CD4-positive, alpha-beta T cell treated with Interferon gamma for 1 hour (primary cell): ENCODE measurements at places on chromosomes 7 and 10.

DNA sequence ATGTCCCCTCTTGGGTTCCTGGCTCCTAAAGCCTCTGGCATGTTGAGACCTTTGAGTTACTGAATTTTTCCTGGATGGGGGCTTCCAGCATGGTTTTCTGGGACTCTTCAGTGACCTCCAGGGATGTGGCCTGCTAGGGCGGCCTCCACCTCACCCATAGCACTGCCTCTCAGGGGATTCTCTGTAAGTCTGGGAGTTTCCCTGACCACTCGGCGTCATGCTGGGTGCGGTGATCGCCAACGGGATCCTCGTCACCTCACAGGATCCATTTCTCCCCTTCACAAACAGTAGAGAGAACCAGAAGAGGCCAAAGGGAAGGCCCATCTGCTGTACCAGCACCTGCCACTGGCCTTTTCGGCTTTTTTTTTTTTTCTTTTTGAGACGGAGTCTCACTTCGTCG lies 84.3 kb downstream of the NPTX2 start:
- no peak for DNase-seq

DNA sequence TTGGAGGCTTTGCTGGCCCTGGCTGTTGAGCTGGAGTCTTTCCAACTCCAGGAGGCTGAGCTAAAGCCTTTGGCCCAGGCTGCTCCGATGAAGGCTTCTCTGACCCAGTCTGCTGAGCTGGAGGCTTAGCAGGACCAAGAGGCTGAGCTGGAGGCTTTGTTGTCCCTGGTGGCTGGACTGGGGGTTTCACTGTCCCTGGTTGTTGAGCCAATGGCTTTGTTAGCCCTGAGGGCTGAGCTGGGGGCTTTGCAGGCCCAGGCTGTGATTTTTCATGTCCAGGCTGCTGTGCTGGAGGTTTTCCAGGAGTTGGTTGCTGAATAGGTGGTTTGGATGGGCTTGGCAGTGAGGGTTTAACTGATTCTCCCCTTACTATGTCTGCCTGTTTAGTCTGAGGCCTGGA lies 7.3 kb downstream of the PCLO start:
- DNase-seq = no peak

DNA sequence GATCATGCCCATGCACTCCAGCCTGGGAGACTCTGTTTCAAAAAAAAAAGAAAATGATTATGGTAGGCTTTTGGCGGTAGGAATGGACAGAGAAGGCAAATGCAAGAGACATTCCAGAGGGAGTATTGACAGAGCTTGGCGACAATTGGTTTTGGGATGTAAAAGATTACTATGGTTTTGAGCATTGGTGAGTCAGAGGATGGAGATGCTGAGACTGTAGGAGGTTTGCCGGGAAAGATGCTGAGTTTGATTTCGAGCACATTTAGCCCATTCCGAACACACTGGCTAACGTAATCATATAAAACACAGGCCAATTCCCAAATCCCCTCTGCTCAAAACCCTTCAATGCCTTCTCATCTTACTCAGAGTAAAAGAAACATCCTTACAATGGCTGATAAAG lies 161.6 kb upstream of the MKLN1 start:
- DNase-seq = no peak

GRCh38 chr7:45574669-45575500 lies 717 bp downstream of the ADCY1 start:
- DNase-seq = no peak

- DNase-seq = peak; percentile 20
These were observed 44.2 kb upstream of the DPYSL4 start for GRCh38 chr10:132142396-132143161.

DNA sequence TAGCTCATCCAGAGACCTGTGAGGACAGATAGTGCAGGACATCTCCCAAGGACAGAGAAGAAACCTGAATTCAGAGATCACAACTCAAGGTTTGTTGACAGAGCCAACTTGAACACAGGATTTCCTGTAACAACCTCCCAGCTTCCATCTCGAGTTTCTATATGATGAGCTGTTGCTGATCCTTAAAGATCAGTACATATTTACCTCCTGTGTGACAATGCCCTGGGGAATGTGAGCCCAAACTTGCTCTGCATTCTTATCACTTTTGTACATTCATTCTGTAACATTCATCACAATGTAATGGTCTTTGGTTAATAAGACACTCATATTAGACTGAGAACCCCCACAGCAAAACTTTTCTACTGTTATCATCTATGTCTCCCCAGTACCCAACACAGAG lies 468.6 kb downstream of the XPNPEP1 start:
- DNase-seq = no peak

GRCh38 chr7:157885140-157885539 lies 548.3 kb downstream of the DNAJB6 start:
- no peak for DNase-seq

GRCh38 chr7:104809906-104810305 lies 204.1 kb upstream of the KMT2E start:
- DNase-seq = no peak

DNA sequence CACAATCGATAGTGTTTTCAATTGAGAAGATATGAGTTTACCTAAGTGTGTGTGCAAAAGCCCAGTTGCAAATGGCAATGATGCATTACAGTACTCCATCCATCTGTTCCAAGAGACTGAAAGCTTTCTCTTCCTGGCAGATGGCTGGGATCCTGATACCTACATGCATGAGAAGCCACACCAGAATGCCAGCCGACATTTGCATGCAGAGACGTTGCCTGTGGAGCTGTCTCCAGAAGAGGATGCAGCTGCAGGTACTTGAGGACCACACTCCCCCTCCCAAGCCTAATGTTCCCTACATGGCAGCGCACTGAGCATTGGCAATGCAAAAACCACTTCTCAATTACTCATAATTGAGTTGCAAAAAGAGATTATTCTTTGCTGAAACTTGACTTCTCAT lies 332.1 kb downstream of the WDR11 start:
- DNase-seq = no peak

DNA sequence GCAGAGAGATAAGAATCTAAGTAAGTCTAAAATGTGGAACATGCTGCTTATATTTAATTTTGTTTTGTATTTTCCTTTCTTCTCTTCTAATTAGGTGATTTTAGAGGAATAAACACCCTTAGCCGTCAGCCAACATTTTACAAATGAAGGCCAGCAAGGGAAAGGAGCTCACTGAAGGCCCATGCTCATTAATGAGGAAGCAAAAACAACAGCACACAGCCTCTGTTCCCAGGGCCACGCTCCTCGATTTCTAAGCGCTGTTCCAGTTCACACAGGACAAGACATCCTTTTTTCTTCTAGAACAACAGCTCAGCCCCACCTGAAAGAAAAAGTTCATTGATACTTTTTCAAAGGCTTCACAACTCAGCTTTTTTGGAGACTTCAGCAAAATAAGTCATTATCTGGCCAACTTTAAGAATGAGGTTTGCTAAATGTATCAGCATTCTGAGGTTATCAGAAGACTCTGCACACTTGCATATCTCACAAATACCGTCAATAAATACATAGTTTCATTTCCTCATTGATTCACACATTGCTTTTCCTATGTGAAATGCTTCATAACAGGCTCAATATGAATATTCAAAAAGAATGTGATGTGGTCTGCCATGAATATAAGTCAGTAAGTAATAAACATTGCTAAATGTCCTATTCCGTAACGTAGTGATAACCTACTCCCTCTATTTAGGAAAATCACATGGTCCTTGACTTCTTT lies 34.8 kb upstream of the SFMBT2 start:
- no peak for DNase-seq

DNA sequence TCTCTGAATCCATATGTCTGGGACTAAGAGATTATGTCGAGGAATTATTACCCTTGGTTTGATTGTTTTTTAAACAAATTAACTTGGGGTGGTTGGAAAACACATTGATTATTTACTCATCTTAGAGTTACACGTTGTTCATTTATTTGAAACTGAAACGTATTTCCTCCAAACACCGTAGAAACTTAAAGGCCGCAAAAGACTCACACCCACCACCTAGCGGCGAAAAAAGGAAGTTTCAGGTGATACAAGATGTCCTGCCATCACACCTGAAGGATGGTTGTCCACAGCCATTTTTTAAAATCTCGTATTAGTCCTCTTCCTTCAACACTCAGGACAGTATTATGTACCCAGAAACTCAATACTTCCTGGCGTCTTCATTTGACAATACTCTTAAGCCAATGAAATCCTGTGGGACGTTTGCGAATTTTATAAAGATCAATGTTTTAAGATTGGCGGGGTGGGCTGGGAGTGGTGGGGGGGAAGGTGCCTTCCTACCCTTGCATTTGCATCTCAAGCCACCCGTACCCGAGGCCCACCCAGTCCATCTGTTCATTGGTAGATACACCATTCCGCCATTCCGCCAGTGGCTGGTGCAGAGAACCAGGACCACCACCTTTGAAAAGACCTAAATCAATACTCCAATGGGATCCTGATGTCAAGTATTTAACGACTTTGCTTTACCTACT lies 1.4 kb upstream of the LCOR start:
- peak; percentile 79 for DNase-seq

DNA sequence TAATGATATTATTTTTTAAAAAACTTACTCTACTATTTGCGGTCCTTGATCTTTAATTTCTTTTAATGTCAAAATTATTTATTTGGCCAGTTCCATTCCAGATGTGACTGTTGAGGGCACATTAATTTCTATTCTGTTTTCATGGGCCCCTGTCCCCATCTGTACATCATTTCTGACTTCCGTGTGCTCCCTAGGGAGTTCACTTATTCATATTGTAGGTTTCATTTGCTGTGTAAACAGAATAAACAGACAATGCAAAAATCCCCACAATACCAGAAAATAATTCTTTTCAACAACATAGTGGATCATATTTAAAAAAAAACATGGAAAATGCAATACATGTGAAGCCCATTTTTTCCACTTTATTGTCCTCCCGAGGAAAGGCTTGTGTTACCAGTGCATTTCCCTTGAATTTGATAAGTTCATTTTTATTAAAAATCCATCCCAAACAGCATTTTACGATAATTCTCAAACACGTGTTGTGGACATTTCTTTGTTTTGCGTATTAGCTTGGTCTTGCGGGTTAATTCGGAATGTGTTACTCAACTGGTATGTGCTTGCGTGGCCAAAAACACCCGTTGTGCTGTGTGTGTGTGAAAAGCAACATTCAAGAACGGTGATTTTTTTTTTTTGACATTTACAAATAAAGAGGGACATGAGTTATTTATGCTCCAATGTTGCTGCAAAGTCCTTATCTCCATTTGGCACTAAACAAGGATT lies 138.4 kb downstream of the MGMT start:
- no peak for DNase-seq

GRCh38 chr10:74276416-74276815 lies 125.4 kb downstream of the ADK start:
- no peak for DNase-seq

DNA sequence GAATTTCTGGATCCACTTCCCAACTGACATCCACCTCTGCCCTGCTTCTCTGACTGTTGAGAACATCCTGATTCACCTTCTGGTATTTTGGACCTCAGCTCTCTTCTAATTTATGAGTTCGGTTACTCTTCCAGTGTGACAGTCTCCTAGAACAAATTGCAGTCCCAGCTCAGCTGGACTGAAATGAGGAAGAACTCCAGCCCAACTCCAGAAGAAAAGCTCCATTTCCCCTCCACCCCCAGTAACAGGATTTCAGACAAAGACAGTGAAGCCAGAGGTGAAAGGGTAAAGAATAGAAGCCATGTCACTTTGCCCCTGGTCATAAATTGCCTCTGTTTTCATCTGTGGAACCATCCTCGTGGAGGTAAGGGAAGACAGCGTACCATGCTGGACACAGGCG lies 26.2 kb upstream of the INHBA start:
- DNase-seq = no peak

- DNase-seq = no peak
These were observed 89.5 kb downstream of the VPS41 start for GRCh38 chr7:38819463-38819862.

GRCh38 chr7:98120559-98120958 lies 13.9 kb downstream of the LMTK2 start:
- DNase-seq = no peak

DNA sequence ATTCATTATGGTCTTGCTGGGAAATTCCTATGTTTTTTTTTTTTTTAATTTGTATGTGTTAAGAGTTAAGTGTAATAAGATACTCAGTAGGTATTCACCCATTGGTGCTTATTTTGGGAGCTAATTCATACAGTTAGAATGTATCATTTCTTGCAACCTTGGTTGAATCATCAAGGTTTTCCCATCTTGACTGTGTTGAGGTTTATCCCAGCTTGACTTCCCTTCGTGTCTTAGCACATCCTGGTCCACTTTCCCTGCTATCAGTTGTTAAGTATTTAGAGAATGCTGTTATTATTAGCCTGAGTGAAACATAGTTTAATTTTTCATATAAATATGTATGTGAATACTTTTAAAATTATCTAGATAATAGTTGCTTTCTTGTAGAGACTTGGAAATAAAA lies 20.8 kb downstream of the RALA start:
- no peak for DNase-seq

DNA sequence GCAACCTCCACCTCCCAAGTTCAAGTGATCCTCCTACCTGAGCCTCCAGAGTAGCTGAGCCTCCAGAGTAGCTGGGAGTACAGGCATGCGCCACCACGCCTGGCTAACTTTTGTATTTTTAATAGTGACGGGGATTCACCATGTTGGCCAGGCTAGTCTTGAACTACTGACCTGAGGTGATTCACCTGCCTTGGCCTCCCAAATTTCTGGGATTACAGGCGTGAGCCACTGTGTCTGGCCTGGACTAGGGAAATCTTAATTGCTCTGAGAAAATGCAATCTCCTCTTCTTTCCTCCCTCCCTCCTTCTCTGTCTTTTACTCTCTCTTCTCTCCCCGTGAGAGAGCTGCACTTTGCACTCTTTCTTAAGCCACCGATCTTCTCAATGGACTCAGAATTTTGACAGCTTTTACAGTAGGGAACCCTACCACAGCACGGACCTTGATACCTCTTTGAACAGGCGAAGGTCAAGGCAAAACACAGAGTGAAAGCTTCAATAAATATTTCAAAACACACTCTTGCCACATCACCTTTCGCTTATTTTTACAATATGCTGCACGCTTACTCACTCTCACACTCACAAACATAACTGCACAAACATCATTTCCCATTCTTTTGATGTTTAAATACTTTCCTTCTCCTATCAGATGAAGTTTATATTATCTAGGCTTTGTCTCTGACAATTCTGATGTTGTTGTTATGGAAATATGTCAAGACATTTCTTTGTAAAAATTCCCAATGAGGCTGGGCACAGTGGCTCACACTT lies 173.4 kb upstream of the NRP1 start:
- no peak for DNase-seq

DNA sequence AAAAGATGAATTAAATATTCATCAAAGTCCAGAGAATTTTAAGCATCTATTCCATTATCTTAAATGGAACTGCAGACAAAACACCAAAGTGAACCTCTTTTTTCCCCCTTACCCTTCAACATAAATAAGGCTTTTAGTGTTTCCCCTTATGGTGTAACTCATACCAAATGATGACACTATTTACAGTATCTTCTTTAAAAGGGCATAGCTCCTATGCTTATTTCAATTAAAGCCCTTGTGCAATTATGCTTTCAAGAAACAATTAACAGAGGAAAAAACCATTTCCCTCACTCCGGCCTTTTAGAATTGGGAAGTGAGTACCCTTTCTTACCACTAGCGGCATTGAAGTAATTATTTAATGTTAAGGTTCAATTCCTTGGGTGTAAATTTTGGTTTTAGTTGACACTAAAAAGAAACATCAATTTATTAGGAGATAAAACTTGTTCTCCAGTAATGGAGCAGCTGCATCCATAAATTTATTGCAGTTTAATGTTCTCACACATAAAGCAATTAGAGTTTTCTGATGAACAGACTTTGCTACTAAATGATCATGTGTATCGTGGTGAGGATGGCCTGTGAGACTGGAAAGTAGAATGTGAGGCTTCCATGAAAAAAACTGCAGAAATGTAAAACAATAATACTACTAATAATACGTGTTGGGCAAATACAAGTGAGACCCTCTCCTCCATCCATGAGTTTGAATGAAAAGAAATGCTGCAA lies 661.3 kb downstream of the PARD3 start:
- no peak for DNase-seq
